ENCODE measurements at places on chromosomes 5 and 9. TPM values are rescaled to one million over a fixed set of nuclear protein-coding genes. Genes with fewer than 3 reads are reported as not detected.

Gene SKP2
- total RNA-seq: 43.9 TPM

Gene NR6A1
- total RNA-seq: 0.19 TPM

Gene GLIPR2
- total RNA-seq: 53.9 TPM

Gene SLC6A18
- not detected for total RNA-seq

Gene CYLC2
- total RNA-seq: not detected

Gene TEX53
- total RNA-seq: not detected

Gene TOR4A
- total RNA-seq: 6.0 TPM

Gene ARL14EPL
- not detected for total RNA-seq

Gene RFX3
- total RNA-seq: 11.8 TPM

Gene ACOT12
- total RNA-seq: not detected

Gene SMIM27
- 20.0 TPM for total RNA-seq

Gene CARTPT
- not detected for total RNA-seq

Gene SLC25A2
- 0.42 TPM for total RNA-seq

Gene PCDHA8
- total RNA-seq: not detected

Gene LMX1B
- total RNA-seq: not detected

Gene SLC36A2
- total RNA-seq: not detected

- peaks cover 2% of the 10 kb centered on the region for H3K36me3 ChIP-seq
- no peaks in the 10 kb centered on the region for H3K27me3 ChIP-seq
- no peak overlapping the region for H3K27ac ChIP-seq
- no peak for DNase-seq
- no peak overlapping the region for H3K4me3 ChIP-seq
- H3K4me1 ChIP-seq: no peaks in the 10 kb centered on the region
These were observed 104.8 kb downstream of the GNA14 start for GRCh38 chr9:77543131-77543822.

- peaks cover 8% of the 10 kb centered on the region for H3K36me3 ChIP-seq
- no peak overlapping the region for H3K4me3 ChIP-seq
- DNase-seq: no peak
- no peaks in the 10 kb centered on the region for H3K4me1 ChIP-seq
- no peak overlapping the region for H3K27ac ChIP-seq
These were observed 10.5 kb upstream of the AHRR start for GRCh38 chr5:310941-311434.

DNA sequence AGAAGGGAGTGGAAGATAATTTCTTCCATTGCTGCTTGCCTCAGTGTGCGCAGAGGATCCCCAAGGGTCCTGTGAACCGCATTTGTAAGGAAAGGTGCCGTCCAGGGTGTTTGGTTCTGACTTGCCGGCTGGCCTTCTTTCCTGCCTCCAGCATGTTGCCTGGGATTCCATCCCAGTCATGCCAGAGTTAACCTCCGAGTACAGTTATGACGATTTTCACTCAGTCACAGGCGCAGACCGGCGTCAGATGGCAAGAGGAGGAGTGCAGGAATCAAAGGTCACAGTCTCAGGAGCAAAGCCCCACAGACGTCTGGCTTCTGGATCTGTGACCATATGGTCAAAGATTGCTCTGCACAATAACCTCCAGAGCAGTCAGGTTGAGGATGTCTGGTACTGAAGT is 5.9 kb upstream of the GADD45G start:
- H3K27ac ChIP-seq: no peak overlapping the region
- H3K36me3 ChIP-seq: no peaks in the 10 kb centered on the region
- peaks cover 29% of the 10 kb centered on the region for H3K27me3 ChIP-seq
- no peak overlapping the region for H3K4me3 ChIP-seq

GRCh38 chr5:109650493-109650892 is 39.2 kb upstream of the MAN2A1 start:
- no peak for DNase-seq
- H3K27ac ChIP-seq: no peak overlapping the region
- H3K4me1 ChIP-seq: no peaks in the 10 kb centered on the region
- H3K27me3 ChIP-seq: no peaks in the 10 kb centered on the region
- H3K36me3 ChIP-seq: no peaks in the 10 kb centered on the region
- no peak overlapping the region for H3K4me3 ChIP-seq

DNA sequence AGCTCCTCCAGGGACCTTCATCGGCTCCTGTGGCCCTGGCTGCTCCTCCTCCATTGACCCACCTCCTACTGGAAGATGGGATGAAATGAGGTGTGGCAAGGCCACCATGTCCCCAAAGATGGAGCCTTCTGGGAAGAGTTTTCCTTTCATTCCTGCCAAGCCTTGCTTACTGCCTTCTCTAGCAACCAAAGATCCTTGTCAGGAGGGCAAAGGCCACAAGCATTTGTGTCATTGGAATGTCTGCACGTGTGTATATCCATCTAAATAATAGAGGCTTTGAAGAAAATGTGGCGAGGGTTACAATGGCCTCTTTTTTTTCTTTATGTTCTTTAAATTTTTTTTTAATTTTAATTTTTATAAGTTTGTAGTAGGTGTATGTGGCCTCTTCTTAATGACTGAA is 313.6 kb downstream of the ARHGEF28 start:
- no peaks in the 10 kb centered on the region for H3K36me3 ChIP-seq
- DNase-seq: no peak
- no peaks in the 10 kb centered on the region for H3K4me1 ChIP-seq

GRCh38 chr5:2001300-2001699 is 118.6 kb upstream of the IRX4 start:
- no peak overlapping the region for H3K4me3 ChIP-seq
- H3K27ac ChIP-seq: no peak overlapping the region
- H3K27me3 ChIP-seq: no peaks in the 10 kb centered on the region
- H3K36me3 ChIP-seq: no peaks in the 10 kb centered on the region

DNA sequence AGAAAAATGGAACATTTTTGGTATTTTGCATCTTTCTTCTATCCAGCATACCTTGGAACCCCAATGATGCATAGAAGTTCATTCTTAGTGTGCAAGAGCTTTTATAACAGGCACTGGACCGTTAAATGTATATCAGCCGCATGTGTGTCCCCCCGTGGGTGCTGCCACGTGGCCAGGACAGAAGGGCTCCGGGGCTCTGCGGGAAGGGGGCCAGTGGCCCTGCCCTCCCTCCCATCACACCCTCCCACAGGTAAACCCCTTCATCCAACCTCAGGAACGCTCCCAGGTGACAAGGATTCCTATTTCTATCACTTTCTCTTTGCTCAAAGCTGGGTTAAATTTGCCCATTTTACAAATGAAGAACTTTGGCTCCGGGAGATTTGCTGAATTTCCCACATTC is 393.4 kb upstream of the IRX4 start:
- DNase-seq: no peak
- no peaks in the 10 kb centered on the region for H3K4me1 ChIP-seq
- no peak overlapping the region for H3K27ac ChIP-seq
- no peaks in the 10 kb centered on the region for H3K27me3 ChIP-seq

GRCh38 chr5:75890546-75890945 is 173.3 kb upstream of the POC5 start:
- no peaks in the 10 kb centered on the region for H3K36me3 ChIP-seq
- no peak overlapping the region for H3K4me3 ChIP-seq
- no peaks in the 10 kb centered on the region for H3K4me1 ChIP-seq
- DNase-seq: no peak
- no peak overlapping the region for H3K27ac ChIP-seq

GRCh38 chr9:113737517-113738271 is 138.4 kb upstream of the ZNF618 start:
- no peak overlapping the region for H3K4me3 ChIP-seq
- H3K36me3 ChIP-seq: no peaks in the 10 kb centered on the region
- H3K4me1 ChIP-seq: no peaks in the 10 kb centered on the region
- H3K27ac ChIP-seq: no peak overlapping the region
- peak; percentile 35 for DNase-seq
- no peaks in the 10 kb centered on the region for H3K27me3 ChIP-seq

DNA sequence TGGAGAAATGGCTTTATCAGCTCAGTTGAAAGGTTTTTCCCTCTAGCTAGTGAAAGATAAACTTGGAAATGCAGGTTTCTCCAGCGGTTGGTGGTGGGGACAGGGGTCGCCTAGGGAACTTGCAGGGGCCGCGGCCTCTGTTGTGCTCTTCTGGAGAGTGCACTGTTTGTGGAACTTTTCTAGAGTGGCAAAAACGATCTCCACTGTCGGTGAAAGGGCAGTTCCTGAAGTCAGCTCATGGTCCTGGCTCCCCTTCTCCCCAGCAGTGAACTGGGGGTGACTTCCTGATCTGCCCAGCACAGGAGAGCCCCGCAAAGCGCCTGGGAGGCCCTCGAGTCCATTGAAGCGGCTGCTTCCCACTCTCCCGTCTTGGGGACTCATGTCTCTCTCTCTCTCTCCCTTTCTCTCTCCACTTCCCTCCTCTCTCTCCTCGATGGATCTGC is 3.2 kb downstream of the IRX1 start:
- no peak for DNase-seq
- H3K36me3 ChIP-seq: peaks cover 4% of the 10 kb centered on the region
- peaks cover 63% of the 10 kb centered on the region for H3K27me3 ChIP-seq
- H3K4me3 ChIP-seq: no peak overlapping the region
- peak overlapping the region; percentile 31 for H3K27ac ChIP-seq

GRCh38 chr5:147382776-147383175 is 127.1 kb downstream of the DPYSL3 start:
- H3K4me3 ChIP-seq: no peak overlapping the region
- no peak for DNase-seq
- no peak overlapping the region for H3K27ac ChIP-seq
- no peaks in the 10 kb centered on the region for H3K4me1 ChIP-seq

DNA sequence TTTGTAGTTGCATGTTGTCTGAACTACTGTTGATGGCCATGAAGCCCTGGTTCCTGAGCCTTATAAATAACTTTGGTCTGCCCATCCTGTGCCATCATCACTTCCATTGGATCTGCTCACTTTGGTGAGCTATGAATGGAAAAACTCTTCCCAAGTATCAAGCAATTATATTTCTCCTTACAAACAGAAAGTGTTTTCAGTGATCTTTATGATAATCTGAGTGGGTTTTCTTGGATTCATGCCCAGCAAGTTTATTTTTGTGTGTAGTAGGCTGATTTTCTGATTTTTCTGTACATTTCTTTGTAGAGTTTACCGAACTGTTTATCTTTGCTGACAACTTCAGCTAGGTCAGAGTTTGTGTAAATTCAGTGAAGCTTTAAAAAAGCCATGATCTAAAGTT is 31.0 kb downstream of the CAMK4 start:
- H3K4me1 ChIP-seq: peaks cover 77% of the 10 kb centered on the region
- peak overlapping the region; percentile 79 for H3K27ac ChIP-seq
- peak overlapping the region; percentile 21 for H3K4me3 ChIP-seq
- H3K27me3 ChIP-seq: no peaks in the 10 kb centered on the region
- H3K36me3 ChIP-seq: peaks cover 69% of the 10 kb centered on the region

GRCh38 chr9:109121232-109121796 is 1.6 kb upstream of the TMEM245 start:
- no peaks in the 10 kb centered on the region for H3K27me3 ChIP-seq
- no peak for DNase-seq
- H3K4me3 ChIP-seq: no peak overlapping the region
- H3K27ac ChIP-seq: no peak overlapping the region
- peaks cover 22% of the 10 kb centered on the region for H3K36me3 ChIP-seq
- peaks cover 41% of the 10 kb centered on the region for H3K4me1 ChIP-seq

- no peaks in the 10 kb centered on the region for H3K36me3 ChIP-seq
- no peak overlapping the region for H3K4me3 ChIP-seq
- no peaks in the 10 kb centered on the region for H3K4me1 ChIP-seq
- DNase-seq: no peak
- H3K27me3 ChIP-seq: no peaks in the 10 kb centered on the region
These were observed 54.6 kb upstream of the ECM2 start for GRCh38 chr9:92590377-92590776.

- H3K4me3 ChIP-seq: no peak overlapping the region
- no peaks in the 10 kb centered on the region for H3K36me3 ChIP-seq
- no peak overlapping the region for H3K27ac ChIP-seq
These were observed 97.1 kb downstream of the ZNF618 start for GRCh38 chr9:113973226-113973625.

GRCh38 chr5:2303431-2304100 is 420.8 kb upstream of the IRX4 start:
- no peak for DNase-seq
- no peaks in the 10 kb centered on the region for H3K27me3 ChIP-seq
- no peak overlapping the region for H3K4me3 ChIP-seq
- no peaks in the 10 kb centered on the region for H3K36me3 ChIP-seq

- DNase-seq: no peak
- no peak overlapping the region for H3K4me3 ChIP-seq
- no peak overlapping the region for H3K27ac ChIP-seq
- no peaks in the 10 kb centered on the region for H3K27me3 ChIP-seq
- H3K36me3 ChIP-seq: no peaks in the 10 kb centered on the region
- H3K4me1 ChIP-seq: no peaks in the 10 kb centered on the region
These were observed 312.5 kb downstream of the CETN3 start for GRCh38 chr5:90097082-90097477.

GRCh38 chr9:125262294-125262991 is 817 bp downstream of the GAPVD1 start:
- peak overlapping the region; percentile 98 for H3K4me3 ChIP-seq
- H3K4me1 ChIP-seq: peaks cover 38% of the 10 kb centered on the region
- peak; percentile 18 for DNase-seq
- no peaks in the 10 kb centered on the region for H3K27me3 ChIP-seq
- peaks cover 24% of the 10 kb centered on the region for H3K36me3 ChIP-seq

GRCh38 chr5:179610903-179611265 is 12.6 kb downstream of the HNRNPH1 start:
- no peak for DNase-seq
- H3K36me3 ChIP-seq: peaks cover 74% of the 10 kb centered on the region
- no peaks in the 10 kb centered on the region for H3K27me3 ChIP-seq
- no peak overlapping the region for H3K27ac ChIP-seq
- peaks cover 73% of the 10 kb centered on the region for H3K4me1 ChIP-seq

GRCh38 chr5:132370181-132370970 is 866 bp downstream of the SLC22A5 start:
- H3K4me1 ChIP-seq: peaks cover 21% of the 10 kb centered on the region
- peak overlapping the region; percentile 71 for H3K27ac ChIP-seq
- DNase-seq: no peak
- H3K4me3 ChIP-seq: peak overlapping the region; percentile 62

DNA sequence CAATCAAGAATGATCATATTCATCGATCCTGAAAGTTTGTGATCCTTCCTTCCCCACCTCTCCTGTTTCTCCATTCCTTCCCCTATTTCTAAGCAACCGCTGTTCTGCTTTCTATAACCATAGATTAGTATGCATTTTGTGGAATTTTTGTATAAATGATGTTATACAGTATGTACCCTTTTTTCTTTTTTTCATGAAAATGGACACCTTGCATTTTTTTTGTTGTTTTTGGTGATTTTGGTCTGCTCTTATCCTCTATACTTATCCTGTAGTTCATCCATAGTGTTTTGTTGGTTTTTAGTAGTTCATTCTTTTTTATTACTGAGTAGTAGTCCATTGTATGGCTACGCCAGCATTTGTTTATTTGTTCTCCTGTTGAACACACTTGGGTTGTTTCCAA is 46.1 kb downstream of the SCGB3A1 start:
- H3K4me3 ChIP-seq: no peak overlapping the region
- no peaks in the 10 kb centered on the region for H3K27me3 ChIP-seq
- peaks cover 7% of the 10 kb centered on the region for H3K4me1 ChIP-seq
- peaks cover 34% of the 10 kb centered on the region for H3K36me3 ChIP-seq
- DNase-seq: no peak

GRCh38 chr9:120264528-120264927 is 315.4 kb downstream of the CDK5RAP2 start:
- H3K4me1 ChIP-seq: no peaks in the 10 kb centered on the region
- H3K36me3 ChIP-seq: no peaks in the 10 kb centered on the region
- no peak overlapping the region for H3K27ac ChIP-seq
- no peak for DNase-seq
- H3K4me3 ChIP-seq: no peak overlapping the region
- H3K27me3 ChIP-seq: peaks cover 2% of the 10 kb centered on the region

GRCh38 chr9:80787636-80788035 is 901.7 kb downstream of the TLE1 start:
- H3K36me3 ChIP-seq: no peaks in the 10 kb centered on the region
- no peak for DNase-seq
- H3K4me3 ChIP-seq: no peak overlapping the region
- H3K4me1 ChIP-seq: no peaks in the 10 kb centered on the region
- H3K27ac ChIP-seq: no peak overlapping the region
- no peaks in the 10 kb centered on the region for H3K27me3 ChIP-seq

GRCh38 chr9:20382460-20383071 is 239.7 kb downstream of the MLLT3 start:
- H3K36me3 ChIP-seq: peaks cover 20% of the 10 kb centered on the region
- DNase-seq: no peak
- H3K4me1 ChIP-seq: peaks cover 35% of the 10 kb centered on the region

Measured in activated CD4-positive, alpha-beta T cell treated with anti-CD3 and anti-CD28 coated beads, Interleukin-2, amount 10 ng/mL, durations not matched to agents 7 days and 5 days (primary cell).